ENCODE measurements at places on chromosomes 1 and 21. TPM values are rescaled to one million over a fixed set of nuclear protein-coding genes. Genes with fewer than 3 reads are reported as not detected.
A peak's percentile ranks its signal among the peaks of the same experiment; 100 is the strongest.

Gene SLC45A1
- total RNA-seq, result 1.8 TPM

Gene CRYZL1
- 29.8 TPM for total RNA-seq

Gene AIRE
- not detected for total RNA-seq

Gene CELA2B
- not detected for total RNA-seq

Gene TRIM58
- total RNA-seq, result not detected

Gene GPR37L1
- not detected for total RNA-seq

Gene C4BPA
- not detected for total RNA-seq

- DNase-seq, result peak; percentile 24
Measured at GRCh38 chr1:208329300-208329699, 85.1 kb upstream of the PLXNA2 start.

GRCh38 chr21:16427587-16428087, 697.9 kb downstream of the USP25 start:
- DNase-seq, result no peak

DNA sequence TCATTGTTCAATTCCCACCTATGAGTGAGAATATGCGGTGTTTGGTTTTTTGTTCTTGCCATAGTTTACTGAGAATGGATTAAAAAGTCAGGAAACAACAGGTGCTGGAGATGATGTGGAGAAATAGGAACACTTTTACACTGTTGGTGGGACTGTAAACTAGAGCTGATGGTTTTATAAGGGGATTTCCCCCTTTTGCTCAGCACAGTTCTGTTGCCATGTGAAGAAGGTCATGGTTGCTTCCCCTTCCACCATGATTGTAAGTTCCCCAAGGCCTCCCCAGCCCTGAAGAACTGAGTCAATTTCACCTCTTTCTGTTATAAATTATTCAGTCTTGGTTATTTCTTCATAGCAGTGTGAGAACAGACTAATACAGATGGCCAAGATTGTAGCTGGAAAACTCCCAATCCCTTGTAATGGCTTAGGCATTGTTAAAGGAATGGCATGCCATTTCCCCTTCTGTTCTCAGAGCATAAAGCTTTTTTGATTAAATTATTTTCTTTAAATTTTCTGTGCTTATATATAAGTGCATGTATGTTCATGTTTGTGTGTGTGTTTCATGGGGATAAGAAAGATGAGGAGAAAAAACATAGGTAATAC, 144.8 kb downstream of the BACH1 start:
- DNase-seq, result no peak

GRCh38 chr1:183270541-183271141, 84.6 kb downstream of the LAMC2 start:
- peak; percentile 95 for DNase-seq

DNA sequence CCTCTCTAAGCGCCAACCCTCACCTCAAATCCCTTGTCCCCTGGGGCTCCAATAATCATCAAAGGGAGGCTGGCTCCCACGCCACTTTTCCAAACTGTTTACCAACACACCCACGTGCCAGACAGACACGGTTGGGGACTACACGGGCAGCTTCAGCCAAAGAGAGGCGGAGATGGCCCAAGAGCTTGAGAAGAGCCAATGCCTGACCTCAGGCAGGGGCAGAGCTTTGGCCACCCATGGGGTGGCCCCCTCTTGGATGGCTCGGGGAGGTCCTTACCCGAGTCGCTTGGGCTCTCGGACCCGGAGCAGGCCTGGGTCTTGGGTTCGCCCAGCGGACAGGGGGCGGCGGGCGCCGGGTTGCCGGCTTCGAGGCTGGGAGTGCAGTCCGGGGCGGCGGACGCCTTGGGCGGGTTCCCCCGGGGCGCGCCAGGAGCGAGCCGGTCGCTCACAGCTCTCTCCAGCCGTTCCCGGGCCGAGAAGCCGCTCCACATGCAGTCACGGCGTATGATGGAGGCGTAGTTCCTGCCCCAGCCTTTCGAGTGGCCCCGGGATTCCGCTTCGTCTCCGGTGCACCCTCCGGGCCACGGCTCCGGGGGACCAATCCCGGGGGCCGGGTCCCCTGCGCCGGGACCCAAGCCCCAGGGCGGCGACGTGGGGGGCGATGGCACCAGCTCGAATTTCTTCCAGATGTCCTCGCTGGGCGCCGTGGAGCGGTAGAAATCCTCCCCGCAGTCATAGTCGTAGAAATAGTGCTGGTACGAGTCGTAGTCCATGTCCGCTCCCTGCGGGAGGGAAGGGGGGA, 854 bp downstream of the MYCL start:
- no peak for DNase-seq

DNA sequence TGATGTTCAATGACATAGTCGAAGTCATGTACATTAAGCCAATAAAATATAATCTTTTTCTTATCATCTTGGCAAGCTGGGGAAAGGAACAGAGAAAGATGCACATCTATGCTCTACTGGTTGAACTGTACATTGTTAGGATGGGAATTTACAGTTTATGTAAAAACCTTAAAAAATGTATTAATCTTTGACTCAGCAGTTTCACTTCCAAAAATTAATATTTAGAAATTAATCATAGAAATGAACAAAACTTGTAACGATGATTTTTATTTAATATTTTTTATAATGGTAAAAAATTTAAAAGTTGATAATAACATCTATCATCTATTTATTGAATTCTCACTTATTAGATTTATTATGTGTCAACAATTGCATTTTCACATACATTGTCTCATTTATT, 5.7 kb upstream of the C1orf141 start:
- no peak for DNase-seq

DNA sequence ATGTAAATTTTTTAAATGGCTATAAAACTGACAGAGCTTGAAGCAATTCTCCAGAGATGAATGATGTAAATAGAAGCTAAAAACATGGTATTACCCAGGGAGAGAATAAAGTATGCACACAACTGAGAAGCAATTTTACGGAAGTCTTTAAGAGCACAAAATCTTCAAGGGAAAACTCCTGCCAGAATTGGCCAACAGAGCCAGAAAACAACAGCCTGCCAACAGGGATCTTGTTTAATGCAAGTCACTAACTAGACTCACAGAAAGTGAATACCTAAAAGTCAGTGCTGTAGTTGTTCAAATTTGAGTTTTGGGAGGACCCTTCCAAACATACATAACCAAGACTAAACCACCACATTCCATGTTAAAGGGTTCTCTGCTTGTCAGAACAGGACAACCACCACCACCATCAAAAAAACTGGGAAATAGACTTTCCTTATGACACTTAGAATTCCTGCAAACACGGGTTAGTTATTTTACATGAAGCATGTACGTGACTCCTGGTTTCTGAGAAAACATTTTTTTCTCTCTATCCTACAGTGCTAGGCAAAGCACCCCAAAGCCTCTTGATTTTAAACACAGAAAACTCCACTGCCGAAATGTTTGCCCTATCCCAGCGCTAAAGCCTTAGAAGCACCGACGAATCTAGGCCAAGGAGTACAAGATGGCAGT, 1.6 kb downstream of the EPS15 start:
- DNase-seq, result no peak

DNA sequence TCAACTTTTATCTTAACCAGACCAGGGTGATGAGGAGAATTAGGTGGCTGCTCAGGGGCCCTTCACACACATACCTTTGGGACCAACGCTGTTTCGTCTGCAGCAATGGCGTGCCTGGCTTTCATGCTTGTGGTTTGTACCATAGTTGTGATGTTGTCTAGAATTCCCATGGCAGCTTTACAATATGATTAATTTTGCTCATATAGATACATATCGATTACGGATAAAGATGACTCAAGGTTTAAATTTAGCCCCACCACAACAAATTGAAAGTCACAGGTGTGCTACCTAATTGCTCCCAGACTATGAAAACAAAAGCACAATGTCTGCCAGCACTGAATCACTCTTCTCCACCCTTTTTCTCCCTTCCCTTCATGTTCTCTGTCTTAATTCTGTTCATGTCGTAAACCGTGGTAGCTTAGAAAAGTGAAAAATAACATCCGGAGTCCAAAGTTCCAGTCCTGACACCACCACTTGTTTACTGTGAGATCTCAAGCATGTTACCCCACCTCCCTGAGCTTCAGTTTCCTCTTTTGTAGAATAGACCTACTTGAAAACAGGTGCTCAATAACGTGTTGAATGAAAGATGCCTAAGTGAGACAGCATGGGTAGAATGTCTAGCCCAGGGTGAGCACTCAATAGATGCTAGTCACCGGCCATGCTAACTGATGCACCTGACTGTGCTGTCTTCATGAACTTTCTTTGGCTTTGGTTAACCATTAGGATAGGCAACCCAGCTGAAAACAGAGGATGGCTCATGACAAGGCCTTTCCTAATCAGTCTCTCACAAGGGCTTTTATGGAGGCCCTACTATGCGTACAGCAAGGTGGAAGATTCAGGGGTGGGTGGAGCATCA, 22.1 kb upstream of the JUN start:
- no peak for DNase-seq

DNA sequence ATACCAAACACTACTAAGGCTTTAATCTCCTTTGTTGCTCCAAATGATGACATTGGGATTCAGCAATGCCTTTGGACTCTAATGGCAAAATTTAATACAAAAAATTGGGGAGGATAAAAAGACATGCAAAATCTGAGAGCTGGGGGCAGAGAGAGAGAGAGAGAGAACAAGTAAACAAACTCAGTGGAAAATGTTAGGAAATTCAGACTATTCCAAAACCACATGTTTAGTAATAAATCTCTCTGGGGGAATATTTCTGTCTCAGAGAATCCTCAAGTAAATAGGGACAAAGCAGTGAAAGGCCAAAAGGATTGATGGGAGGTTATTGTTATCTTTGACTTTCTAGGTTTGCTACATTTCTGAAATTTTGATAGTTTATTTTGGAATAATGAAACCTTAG, 65.7 kb downstream of the PLA2G4A start:
- DNase-seq, result no peak

DNA sequence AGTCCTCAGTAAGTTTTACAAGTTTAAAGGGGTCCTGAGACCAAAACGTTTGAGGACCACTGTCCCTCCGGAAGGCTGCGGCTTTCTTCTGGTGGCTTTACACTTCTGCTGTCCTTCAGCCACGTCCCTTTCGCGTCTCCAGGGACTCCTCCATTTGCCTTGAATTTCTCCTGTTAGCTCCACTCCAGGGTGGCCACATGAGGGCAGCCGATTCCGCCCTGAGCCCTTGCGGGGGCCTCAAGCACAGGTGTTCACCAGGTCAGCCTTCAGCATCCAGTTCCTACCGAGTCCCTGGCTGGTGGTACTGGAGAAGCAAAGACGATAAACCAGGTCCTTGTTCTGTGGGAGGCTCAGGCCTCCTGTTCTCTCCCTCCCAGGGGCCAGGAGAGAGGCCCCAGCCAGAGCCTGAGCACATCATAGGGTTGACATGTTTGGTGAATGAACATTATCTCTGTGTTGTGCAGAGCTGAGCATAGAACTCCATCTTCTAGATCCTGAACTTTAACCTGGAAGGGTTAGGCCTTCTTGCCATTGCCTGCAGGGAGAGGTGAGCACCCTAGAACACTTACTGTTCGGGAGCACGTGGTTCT, 27.4 kb upstream of the COQ8A start:
- no peak for DNase-seq

DNA sequence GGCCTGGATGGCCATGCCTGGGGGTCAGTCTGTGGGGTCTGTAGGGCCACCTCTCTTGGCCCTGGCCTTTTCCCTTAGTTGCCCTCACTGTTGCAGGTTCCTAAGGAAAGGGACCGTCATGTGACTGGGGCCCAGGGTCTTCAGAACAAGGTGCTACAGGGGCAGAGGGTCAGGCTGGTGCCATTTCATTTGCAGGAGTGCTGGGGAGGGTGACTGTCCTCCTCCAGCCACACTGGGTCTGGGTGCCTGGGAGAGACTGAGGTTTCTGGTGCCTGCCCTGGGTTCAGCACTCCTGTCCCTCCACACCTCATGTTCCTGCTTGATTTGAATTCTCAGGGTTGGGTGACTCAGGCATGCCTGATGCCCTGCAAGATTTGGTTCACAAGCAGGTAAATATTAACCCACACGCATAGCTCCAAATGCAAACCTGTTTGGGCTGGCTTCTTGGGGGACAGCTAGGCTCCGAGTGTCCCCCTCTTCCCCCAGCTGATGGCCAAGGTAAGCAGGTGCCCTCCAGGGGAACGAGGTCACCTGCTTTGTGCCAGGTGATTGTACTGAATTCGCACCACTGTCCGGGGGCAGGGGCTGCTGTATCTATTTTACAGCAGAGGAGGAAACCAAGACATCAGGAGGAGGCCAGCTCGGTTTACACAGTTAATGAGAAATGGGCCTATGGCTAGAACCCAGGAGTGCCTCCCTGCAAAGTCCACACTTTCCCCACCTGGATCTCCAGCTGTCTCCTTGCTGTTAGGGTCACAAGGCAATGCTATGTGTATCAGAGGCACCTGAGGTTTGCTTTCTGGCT, 20.3 kb downstream of the ARHGEF10L start:
- no peak for DNase-seq

GRCh38 chr1:153227810-153228209, 10.4 kb downstream of the PRR9 start:
- DNase-seq, result no peak

Data from HFFc6 (cell line).